ENCODE measurements at places on chromosomes 11 and 22.

DNA sequence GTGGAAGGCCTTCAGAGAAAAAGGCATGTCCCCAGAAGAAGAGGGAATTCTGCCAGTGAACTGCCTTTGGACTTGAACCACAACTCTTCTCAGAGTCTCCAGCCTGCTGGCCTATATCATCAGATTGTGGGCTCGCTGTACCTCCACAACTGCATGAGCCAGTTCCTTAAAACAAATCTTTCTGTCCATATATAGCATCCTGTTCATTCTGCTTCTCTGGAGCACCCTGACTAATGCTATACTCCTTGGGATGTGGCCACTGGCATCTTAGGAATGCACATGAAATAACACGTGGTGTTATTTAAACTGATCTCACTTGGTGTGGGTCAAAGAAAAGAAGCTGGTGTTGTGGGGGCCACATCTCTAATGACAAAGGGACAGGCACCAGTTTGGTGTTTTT, 58.3 kb upstream of the VSTM5 start:
- DNase-seq: no peak

DNA sequence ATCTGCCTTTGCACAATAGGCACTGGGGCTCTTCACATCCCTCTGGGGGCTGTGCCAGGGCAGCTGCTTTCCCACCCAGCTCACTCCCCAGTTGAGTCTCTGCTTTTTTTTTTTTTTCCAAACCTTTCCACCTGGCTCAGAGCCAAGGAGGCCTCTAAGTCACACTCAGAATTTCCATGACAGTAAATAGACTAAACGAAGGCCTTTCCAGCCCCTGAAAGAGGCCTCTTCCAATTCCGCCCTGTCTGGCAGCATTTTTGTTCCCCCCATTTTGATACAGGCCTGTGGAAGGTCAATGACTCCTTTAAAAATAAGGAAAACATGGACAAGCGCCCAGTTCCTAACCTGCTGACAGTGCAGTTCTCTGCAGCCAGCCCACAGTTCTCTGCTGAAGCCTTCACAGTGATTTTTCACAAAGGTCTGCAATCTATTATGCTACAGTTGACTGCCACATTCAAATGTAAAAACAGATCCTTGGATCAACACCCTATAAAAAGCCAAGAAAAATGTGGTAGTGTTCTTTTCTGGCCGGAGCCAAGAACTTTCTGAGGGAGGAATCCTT, 107.5 kb upstream of the SESN3 start:
- DNase-seq: no peak

DNA sequence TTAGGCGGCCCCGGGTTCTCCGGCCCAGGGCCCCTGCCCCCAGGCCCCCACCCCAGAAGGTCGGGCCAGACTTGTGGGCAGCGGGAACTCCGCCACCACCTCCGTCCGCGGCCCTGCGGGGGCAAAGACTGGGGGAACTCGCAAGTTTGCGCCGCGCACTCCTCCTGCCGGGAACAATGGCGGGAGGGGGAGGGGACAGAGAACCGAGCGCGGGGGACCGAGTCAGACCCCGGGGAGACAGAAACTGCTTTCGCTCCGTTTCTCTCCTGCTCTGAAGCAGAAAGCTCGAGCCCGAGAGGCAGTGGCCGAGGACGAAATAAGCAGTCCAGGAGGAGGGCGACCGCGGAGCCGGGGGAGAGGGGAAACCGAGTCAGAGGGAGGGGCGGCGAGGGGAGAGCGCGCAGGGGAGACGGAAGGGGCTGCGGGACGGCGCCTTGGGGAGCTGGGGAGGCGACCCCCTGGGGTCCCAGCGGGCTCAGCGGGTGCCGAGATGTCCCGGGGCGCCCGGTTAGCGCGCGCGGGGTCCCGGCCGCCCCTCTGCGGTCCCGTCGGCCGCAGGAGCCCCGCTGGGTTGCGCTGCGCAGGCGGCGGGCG, 555 bp downstream of the TP53I11 start:
- DNase-seq: no peak

DNA sequence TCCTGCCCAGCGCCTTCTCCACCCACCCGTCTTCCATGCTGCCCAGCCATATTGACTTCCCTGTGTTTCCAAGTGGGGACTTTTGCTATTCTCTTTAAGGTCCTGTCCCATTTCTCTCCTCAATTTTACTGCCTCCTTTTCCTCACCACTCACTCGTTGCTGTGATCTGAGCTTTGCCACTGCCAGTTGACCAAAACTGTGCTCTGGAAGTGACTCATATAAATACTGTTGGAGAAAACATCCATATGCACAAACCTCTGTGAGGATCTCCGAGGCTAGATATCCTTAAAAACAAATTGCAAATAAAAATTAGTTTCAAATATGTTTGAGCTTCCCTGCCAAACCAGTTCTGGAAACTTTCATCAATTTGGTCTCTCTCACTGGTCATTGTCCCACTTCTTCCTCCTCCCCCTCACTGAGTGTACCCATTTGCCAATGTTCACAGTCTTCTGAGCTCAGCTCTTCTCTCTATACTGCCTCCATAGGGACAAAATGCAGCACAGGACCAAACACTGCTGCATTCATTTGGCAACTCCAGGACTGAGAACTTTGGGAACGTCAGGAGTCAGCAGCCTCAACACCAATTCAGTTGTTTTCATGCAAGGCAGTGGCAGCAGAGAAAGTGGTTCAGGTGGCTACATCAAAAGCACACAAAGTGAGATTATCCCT, 34.0 kb upstream of the MMP13 start:
- no peak for DNase-seq

DNA sequence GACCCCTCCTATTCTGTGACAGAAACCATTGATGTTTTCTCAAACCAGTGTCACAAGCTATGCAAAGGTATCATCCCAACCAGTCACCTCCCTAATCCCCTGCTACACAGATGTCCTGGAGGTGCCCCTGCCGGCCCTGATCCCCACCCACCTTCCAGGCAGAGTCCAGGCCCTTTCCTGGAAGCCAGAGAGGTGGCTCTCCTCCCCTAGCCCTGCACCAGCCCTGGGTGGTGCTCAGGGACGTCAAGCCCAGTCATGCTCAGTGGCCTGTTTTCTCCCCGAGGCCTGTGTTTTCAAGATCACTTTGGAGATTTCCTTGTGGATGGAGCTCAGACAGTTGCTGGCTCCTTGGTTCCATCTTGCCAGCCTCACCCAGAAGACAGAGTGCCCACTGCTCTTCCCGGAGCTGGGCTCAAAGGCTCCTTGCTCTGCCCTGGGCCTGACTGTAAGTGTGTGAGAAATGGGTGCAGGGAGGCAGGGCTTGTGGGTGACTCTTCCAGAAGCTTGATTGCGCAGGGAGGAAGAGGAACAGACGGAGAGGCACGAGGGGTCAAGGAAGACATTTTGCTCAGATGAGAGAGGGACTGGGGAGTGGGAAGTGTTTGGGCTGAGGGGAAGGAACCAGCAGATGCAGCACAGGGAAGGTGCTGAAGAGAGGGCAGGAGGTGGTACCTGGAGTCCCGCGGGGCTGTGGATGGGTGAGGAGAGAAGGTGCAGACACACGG, 11.3 kb downstream of the P2RY6 start:
- no peak for DNase-seq

Measured in T follicular helper cell (primary cell).